ENCODE measurements at places on chromosomes 2 and 18.

DNA sequence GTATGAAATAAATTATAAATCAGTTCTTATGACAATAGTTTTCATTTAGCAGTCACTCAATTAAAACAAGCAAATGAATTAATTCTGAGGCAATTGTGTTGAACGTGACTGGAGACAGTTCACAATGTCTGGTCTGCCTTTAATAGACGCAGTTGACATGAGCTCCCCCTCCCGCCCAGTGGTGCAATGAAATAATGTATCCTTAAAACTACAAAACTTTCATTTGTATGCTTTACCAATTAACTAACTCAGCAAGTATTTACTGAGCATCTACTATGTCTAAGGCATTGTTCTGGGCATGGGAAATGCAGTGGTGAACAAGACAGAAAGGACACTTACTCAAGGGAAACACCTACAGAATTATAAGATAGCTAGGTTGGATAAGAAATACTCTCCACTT lies 3.5 kb upstream of the DSC2 start:
- no peak for DNase-seq

DNA sequence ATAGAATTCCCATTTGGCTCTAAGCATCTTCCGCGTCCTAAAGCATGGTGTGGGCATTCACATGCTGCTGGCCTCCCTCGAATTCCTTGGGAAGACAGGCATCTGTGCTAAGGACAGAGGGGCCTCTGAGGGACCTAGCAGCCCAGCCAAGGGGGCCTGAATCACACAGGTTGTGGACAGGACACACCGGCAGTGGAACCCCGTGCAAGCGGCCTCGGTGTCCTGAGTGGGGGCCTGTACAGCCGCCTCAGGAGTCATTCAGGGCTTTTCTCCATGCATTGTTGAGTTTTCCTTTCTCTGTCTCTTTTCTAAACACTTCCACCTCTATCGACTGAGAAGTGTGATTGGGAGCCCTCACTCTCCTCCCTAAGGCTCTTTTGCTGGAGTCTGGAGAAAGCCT lies 44.3 kb upstream of the SMIM21 start:
- no peak for DNase-seq

DNA sequence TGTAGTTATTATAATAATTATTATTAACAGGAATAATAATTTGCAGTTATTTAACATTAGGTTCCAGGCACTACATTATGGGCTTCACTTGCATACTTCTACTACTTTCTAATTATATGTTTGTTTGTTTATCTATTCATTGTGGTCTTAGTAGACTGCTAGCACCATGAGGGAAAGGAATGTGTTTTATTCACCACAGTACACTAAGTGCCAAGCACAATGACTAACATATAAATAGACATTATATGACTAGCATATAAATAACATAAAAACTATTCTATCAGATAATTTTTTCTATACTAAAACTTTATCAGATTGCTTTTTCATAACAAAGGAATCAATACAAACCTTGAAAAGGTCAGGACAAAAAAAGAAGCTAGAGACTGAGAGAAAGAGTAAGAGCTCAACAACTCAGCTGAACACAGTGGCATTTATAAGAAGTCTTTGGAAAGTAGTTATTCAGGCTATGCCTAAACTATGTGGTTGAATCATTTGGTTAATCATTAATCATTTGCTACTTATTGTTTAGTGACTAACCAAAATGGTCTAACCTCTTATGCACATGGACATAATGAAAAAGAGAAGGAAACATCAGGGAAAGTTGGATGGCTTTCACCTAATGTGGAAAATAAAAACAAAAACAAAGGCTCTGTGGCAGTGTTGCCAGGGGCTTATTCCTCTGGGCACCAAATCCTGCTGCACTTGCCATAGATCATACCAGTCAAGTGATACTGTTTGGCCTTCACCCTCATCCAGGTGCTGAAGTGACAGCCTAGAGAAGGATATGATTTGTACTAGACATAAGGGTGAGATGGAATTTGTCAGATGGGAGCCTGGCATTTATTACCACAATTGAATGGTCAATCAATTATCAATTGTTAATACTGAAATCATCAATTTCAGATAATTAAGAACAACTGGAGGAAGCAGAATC lies 174.9 kb downstream of the ETAA1 start:
- DNase-seq, result no peak

DNA sequence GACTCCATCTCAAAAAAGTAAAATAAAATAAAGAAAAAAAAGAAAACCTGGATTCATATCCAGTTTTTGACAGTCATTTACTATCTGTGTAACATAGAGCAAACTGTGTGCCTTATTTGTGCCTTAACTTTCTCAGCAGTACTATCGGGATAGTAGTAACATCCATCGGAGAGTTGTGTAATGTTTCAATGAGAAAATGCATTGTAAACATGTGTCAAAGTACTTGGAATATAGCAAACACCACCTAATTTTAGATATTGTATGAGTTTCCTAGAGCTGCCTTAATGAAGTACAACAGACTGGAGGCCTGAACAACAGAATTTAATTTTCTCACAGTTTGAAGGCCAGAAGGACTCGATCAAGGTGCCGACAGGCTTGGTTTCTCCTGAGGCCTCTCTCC lies 81.3 kb upstream of the CDC42EP3 start:
- DNase-seq, result no peak

- DNase-seq, result no peak
Observed at GRCh38 chr2:219335373-219335786, 2.8 kb upstream of the RESP18 start.

GRCh38 chr2:215843579-215843978 lies 169.8 kb downstream of the MREG start:
- no peak for DNase-seq

GRCh38 chr2:219957820-219958219 lies 330.4 kb downstream of the SLC4A3 start:
- no peak for DNase-seq

DNA sequence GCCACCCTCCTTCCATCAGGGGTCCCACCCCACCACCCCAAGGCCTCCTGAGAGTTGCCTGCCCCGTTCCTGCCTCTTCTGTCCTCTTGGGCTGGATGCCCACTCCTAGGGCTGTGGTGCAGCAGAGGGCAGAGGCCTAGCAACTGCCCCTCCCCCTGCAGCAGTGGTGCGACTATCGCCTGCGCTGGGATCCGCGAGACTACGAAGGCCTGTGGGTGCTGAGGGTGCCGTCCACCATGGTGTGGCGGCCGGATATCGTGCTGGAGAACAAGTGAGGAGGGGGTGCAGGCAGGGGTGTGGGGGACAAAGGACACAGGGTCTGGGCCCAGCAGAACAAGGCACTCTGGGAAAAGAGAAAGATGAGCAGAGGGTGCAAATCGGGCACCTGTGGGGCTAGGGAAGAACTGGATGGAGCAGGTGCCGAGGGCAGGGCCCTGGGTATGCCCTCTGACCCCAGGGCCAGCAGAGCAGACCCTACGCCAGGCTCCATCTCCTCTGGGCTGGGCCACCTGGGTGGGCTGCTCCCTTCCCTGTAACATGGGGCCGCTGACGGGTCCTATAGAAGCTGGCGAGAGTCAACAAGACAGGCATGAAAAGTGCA lies 1.0 kb downstream of the CHRNG start:
- DNase-seq, result no peak

DNA sequence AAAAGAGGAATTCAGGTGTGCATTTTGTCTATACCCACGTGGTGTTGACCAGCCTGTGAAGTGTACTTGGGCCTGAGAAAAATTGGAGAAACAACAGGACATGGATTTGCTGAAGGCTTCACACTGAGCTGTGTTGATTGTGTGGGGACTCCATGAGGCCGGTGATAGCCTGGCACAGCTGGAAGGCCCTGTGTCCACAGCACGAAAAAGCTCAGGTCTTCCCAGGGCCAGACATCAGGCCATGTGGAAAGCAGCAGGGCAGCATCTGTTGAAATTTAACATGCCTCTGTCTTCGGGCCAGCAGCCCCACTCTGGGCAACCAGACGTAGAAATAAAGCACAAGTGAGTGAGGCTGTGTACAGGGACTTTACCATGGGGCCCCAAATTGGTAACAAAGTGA lies 84.1 kb downstream of the HS6ST1 start:
- DNase-seq, result no peak

- peak; percentile 33 for DNase-seq
Observed at GRCh38 chr2:98835831-98836385, 100.1 kb downstream of the CRACDL start.

- no peak for DNase-seq
Observed at GRCh38 chr2:32136097-32136496, 29.6 kb upstream of the SLC30A6 start.

GRCh38 chr18:3150274-3150673 lies 69.5 kb downstream of the MYOM1 start:
- no peak for DNase-seq

DNA sequence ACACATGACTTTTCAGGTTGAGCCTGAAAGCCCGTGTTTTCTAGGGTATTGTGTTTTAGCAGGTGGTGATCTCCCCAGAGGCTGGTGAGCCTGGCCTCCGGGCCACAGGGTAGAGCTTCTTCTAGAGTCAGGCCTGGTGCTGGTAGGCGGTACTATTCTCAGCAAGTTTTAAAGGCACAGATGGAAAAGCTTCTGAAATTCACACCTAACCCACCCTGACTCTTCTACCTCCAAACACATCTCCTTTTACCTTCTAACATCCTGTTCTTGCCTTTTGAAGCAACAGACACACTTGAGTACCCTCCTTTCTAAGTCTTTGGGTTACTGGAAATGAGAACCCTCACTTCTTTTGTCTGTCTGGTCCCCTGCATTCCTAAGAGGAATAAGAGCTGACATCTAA lies 191.1 kb downstream of the SETBP1 start:
- DNase-seq, result no peak

- DNase-seq, result no peak
Observed at GRCh38 chr2:104849101-104849500, 4.8 kb upstream of the POU3F3 start.

- DNase-seq, result no peak
Observed at GRCh38 chr18:79402977-79403722, 7.4 kb downstream of the NFATC1 start.

DNA sequence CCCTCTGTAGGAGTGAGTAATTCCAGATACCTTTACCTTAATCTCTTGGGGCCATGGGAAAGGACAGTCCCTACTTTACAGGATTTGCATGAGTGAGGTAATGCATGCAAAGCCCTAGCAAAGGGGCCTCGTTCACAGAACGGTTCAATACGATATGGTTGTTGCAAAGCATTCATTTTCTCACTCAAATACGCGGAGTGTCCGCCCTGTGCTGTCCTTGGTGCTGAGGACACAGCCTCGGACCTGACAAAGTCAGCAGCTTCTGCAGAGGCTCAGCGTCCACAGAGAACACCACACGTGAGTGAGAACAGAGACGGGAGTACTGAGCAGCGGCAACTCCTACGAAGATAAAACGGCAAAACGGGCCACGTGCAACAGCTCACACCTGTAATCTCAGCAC lies 125.7 kb downstream of the EIPR1 start:
- no peak for DNase-seq

- no peak for DNase-seq
Observed at GRCh38 chr2:119482481-119483394, 41.5 kb downstream of the SCTR start.

- no peak for DNase-seq
Observed at GRCh38 chr2:232505856-232506255, 14.3 kb upstream of the PRSS56 start.

GRCh38 chr2:99278793-99279291 lies 22.2 kb downstream of the LYG1 start:
- DNase-seq, result no peak

DNA sequence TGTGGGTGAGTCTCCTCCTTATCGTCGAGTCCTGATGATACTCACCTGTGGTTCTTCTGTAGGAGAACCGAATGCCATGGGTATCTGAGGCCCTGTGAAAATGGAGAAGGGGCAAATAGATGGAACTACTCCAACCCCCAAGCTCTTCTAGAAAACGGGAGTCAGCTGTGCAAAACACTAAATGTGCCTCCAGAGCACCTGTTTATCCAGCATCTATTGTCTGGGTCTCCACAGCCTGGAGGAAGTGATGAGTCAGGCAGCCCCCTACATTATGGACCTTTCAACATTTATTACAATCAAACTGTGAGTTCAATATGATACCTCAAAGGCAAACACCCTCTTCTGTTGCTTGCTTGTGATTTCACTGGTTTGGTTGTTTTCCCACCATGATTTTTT lies 9.8 kb upstream of the LRRFIP1 start:
- DNase-seq, result no peak

DNA sequence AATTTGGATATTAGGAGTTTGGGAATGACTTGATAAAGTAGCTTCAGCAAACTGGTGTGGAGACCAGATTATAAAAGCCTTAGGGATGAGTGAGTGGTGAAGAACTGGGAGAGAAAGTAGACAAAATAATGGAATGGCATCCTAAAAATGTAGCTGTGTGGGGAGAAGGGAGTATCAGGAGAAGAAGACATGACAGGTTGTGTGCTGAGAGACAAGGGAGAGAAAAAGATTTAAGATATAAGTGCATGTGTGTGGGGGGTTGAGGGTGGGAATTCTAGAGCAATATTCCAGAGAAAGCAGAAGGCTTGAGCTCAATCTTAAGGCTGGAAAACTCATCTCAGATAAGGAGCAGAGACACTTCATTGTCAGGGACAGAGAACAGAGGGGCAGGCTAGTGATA lies 159.5 kb downstream of the HNMT start:
- DNase-seq, result no peak

DNA sequence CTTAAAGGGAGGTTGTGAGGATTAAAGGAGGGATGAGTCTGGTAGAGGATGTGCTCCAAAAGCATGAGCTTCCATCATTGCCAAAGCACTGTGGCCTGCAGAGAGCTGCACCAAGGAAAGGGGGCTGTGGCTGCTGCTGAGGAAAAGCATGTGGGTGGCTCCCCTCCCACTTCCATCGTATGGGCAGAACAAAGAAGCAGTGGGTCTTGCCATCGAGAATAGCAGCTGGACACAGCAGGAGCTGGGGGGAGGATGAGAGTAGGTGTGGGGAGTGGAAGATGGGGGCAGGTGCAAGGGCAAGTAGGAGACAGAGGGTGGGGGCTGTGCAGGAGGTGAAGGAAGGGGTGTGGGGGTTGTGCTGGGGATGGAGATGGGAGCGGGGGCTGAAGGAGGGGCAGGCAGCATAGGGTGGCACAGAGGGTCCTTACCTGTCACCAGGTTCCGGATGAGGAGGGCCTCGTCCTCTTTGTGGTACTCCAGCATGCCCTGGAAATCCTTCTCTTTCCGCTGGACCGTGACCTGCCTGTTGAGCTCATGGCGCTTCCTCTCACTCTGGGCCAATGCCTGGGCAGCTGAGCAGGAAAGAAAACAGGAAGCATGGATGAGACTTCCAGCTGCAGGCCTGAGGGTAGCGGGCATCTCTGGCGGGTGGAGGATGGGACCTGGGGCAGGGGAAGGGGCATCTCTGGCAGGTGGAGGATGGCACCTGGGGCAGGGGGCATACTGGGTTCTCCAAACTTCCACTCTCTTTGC lies 33.6 kb upstream of the ACAA2 start:
- DNase-seq, result no peak

DNA sequence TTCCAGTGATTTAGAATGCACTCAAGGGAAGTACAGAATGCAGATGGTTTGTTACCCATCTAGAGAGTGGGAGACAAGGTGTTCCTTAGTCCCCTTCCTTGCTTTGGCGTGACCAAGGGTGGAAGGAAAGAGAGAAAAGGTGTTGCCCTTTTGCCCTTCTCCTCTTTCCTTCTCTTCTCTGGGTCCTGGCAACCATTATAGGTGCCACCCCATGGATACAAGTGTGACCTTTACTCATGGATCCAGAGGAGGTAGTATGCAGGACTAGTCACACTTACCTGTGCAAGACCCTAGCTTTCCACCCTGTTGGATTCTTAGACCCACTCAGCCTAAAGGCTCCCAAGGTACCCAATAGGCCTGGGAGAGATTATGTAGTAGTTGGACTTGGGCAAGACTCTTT lies 11.6 kb upstream of the RBFA start:
- DNase-seq, result no peak

- DNase-seq, result no peak
Observed at GRCh38 chr2:82155469-82155868, 1850.9 kb upstream of the LRRTM1 start.

All from activated T-helper 2 cell treated with anti-CD3 and anti-CD28 coated beads, Interferon-gamma antibody, Interleukin-2, Interleukin-4, amounts not matched to agents 10 μg/mL and 5 μg/mL and 100 μg/mL, durations not matched to agents 14 hours and 24 hours and 36 hours (primary cell).